ENCODE measurements at places on chromosomes 3 and 15.

DNA sequence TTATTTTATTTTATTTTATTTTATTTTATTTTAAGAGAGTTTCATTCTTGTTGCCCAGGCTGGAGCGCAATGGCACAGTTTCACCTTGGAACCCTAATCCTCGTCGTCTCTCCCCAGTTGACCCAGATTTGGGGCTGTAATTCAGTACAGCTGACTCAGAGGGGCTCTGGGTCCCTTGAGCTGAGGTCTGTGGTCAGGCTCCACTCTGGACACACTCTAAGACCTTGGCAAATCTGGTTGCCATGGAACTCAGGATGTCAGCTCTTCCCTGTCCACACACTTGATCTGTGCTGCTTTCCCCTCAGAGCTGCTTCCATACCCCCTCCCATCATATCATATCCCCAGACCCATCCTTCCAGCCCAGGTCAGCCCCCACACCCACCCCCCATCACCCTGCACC lies 675 bp upstream of the CYP11A1 start:
- DNase-seq = no peak

GRCh38 chr15:59196416-59196815 lies 10.2 kb upstream of the LDHAL6B start:
- no peak for DNase-seq

DNA sequence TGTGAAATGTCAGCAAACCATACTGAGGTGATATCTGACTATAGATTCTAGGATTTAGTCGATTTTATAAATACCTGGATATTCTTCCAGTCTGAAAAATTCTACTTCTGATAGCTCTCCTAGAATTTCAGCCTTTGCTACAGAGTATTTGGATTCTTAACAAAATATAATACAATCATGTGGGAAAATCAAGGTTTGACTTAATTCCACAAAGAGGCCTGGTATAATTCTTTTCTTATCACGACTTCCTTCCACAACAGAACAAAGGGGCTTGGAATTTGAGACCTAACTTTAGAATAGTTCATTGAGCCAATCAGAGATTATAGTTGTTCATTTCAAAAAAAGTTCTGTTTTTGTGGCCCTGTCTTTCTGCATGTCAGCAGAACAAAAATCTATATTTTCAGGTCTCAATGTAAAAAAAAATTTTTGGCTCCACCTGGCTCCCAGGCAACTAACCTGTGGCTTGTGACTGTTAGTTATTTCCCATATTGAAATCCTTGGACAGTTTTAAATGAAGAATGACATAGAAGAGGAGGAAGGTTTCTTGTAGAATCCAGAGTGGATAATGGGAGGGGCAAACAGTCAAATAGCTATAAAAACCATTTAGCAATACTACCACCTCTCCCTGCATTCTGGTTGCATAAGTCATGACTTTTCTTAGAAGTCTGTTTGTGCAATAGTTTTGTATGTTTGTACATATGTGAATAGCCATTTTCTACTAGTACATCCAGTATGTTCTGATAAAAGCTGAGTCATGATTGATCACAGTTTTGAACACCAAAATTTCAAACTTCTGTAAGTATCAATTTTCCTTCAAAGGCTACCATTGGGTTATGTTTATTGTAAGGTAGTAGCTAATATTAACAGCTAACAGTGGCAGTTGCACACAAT lies 4.0 kb downstream of the TM4SF1 start:
- peak; percentile 33 for DNase-seq

DNA sequence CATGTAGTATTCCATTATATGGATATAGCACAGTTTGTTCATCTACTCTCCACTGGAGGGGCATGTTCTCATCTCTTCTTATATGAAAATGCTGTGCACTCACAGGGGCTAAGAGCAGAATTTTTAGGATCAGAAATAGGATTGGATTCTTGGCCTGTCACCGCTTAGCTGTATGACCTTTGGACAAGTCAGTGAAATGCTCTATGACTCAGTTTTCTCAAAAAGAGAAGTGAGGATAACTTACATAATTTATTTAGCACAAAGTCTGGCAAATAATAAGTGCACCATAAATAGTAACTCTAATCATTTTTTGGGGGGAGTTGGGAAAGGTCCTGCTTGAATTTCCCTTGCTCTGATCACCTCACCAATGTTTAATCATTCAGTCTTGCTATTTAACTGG lies 103.7 kb upstream of the LRIG1 start:
- peak; percentile 2 for DNase-seq

DNA sequence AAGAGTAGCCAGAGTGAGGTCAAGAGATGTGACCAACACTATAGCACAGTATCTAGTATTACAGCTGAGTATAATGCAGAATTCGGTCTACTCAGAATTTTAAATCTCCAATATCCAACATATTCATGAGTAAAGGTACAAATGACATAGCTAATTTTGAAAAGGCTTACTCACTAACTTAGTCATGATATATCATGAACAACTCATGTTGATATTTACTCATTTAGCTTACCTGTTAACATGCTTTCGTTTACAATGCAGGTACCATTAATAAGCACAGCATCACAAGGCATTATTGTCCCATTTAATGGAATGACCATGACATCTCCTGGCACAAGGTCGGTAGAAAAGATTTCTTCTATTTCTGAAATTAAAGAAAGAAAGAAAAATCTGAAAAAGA lies 36.9 kb downstream of the ATP13A3 start:
- no peak for DNase-seq

- DNase-seq = peak; percentile 82
These were observed 138.1 kb downstream of the TMCO5A start for GRCh38 chr15:38072348-38073177.

- peak; percentile 48 for DNase-seq
These were observed 313.2 kb upstream of the MME start for GRCh38 chr3:154766765-154767503.

DNA sequence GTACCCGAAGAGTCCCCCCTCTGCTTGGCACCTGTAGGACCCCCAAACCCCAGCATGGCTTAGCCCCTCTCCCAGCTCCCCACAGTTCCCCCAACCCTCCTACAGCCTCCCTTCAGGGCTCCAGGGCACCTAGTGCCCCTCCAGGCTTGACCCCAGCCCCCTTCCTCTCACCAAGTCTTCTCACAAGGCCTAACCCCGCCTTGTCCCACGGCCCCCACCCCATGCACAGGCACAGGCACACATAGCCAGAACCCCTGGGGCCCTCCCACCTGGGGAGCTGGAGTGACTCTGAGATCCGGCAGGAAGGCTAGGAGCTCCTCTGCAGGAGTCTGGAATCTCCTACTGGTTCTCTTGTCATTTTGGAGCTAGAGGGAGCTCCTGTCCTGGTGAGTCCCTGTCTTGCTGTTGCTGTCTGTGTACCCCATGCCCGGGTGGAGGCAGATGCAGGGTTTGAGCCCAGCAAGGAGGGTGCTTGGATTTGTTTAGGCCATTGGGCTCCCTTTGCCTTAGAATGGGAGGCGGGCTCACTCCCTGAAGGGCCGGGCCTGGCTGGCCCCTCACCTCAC lies 39.6 kb downstream of the KLF13 start:
- DNase-seq = no peak

DNA sequence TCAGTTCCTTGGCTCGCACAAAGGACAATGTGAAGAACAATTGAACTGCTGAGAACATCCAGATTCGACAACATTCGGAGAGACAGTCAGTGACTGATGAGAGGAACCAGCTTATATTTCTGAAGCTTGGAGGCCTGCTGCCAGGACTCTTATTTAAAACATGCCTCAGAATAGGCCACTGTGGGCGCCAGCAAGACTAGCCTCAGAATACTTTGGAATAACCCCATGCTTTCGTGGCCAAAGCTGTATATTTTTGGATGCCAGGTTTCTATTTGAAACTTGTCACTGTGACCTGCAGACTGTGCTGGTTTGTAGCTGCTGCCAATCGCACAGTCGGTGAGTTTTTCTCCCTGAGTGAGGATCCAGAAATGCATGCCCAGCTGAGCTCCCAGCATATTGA lies 129.9 kb upstream of the UBE3A start:
- DNase-seq = no peak

DNA sequence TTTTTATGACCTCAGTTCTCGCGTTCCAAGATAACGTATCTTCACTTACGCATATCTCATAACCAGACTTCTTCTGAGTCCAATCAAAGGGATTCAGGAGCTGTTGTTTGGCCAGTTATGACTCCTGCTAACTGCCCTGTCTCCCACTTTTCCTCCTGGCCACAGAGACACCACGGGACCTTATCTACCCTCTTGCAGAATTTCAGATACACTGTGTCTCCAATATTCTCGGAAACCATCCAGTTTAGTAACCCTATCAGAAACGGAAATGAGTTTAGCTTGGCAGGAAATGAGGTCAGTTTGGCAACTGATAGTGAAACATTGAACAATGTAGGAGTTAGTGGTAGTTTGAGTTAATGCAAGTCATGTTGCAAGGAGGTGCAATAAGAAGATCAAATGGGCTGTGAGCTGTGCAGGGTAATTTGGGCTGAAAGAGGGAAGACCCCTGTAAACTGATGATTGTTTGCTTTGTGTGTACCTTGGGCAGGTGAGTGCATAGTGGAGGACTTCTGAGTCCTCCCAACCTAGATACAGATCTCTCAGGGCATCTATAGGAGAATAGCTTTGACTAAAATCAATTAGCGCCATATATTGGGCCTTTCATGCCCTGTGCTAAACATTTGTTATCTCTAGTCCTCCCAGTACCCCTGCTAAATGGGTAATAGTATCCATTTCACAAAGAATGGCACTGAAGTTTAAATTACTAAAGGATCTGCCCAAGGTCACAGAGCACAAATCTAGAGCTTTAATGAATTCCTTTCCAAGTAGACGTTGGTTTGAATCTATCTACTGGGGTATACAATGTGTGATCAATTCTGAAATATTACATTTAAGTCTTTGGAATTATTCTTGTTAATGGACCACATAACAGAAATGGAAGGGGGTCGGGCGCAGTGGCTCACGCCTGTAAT lies 41.3 kb upstream of the PIK3CB start:
- DNase-seq = peak; percentile 50

DNA sequence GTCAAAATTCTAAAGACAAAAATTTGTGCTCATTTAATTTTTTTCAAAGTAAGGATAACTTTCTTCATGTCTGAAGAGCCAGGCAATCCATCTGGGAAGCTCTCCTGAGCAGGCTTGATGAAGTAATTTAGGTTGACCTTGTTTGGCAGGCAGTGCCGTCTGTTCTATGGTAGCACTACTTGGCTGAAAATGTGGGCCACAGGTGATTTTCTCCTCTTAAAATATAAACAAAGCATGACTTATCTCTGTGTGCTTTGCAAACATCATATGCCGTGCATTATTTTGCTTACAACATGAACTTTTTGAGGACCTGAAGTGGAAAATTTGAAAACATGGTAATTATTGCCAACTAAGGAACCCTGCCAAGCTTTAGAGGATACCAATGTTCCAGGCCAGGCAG lies 143.2 kb downstream of the RAP2B start:
- no peak for DNase-seq

- DNase-seq = no peak
These were observed 328.4 kb upstream of the DPH6 start for GRCh38 chr15:35874260-35874905.

GRCh38 chr3:10317311-10317960 lies 3.5 kb downstream of the SEC13 start:
- no peak for DNase-seq

- no peak for DNase-seq
These were observed 176.1 kb upstream of the HES1 start for GRCh38 chr3:193959861-193960260.

- DNase-seq = no peak
These were observed 99.6 kb upstream of the FRMD4B start for GRCh38 chr3:69485489-69485888.

DNA sequence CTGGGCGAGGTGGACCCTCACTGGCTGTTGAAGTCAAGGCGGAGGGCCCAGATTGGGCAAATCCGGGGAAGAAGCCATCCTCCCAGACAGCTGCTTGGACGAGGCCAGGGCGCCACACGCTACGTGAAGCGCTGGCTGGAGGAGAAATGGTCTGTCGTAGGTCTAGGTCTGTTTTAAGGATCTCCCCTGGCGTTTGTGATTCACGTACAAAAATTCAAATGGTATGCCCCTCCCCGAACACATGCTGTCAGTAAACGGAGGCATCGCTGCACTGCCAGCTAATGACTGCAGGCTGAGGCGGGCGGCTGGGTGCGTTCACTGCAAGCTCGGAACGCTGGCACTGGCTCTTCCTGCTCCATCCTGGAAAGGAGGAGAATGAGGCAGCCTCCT lies 69.9 kb downstream of the EPHB3 start:
- DNase-seq = no peak

DNA sequence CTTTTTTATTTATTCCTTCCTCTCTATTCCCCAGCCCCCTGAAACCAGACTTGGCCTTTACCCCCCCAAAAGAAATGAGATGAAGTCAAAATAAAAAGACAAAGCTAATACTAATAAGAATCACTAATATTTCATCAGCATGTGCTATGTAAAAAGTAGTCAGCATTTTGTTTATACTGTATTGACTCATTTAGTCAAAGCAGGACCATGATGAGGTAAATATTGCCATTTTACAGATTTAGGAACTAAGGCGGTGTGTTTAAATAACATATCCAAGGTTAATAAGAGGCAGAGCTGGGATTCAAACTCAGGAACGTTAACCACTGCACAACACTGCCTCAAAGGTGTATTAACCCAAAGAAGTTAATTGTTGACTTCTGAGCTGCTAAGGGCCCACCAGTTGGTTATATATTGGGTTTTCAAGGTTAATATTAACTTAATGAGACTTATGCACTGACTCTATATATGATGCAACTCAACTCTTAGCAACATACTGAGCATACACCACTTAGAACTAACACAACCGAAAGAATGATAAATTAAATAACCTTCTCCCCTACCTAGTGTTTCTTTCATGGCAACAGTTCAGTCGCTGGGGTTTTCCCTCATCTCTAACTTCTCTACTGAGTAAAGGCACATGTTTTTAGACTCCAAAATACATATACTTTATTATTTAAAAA lies 34.7 kb downstream of the FOXP1 start:
- DNase-seq = peak; percentile 13

GRCh38 chr3:184786280-184786941 lies 25.6 kb upstream of the VPS8 start:
- DNase-seq = peak; percentile 89

- DNase-seq = no peak
These were observed 9.7 kb upstream of the TMEM87A start for GRCh38 chr15:42282926-42283325.

DNA sequence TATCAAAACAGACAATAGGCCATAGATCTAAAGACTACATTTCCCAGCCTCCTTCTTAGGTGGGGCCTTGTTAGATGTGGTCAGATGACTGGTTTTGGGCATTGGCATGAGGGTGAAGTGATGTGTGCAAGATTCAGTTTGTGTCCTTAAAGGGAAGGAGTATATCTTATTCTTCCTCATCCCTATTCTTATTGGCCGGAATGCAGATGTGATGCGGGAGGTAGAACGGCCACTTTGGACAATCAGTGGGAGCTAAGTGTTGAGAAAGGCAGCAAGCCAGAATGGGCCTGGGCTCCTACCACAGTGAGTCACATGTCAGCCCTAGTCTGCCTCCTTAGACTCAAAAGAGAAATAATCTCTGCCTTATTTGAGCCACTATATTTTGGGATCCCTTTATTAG lies 89.8 kb upstream of the MEX3B start:
- DNase-seq = no peak

DNA sequence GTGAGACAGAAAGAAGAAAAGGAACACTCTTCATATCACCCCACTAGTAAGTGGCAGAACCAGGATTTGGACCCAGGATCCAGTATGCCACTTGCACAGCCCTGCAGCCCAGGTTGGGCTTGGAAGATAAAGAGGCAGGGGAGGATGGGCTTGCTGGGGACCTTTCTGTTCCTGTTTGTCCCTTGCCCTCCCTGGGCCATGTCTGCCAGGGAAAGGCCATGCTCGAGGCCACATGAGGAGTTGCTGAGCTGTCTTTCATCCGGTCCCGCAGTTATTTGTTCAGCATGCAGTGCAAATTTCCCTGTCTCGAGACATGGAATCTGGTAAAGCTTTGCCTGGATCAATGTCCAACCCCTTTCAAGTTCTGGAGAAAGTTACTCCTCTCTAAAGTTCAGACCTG lies 116.0 kb upstream of the MRPS22 start:
- no peak for DNase-seq

Measured in suppressor macrophage (primary cell).